Calu3 (cell line): ENCODE measurements at places on chromosomes 7 and 10. TPM values are rescaled to one million over a fixed set of nuclear protein-coding genes. Genes with fewer than 3 reads are reported as not detected.

CTAGE4 gene
- 20.0 and 20.7 TPM in 2 replicates for total RNA-seq

PAPOLB gene
- total RNA-seq, result 0.07 TPM in 1 of 2 replicates, not detected in the other

CYP2C19 gene
- 3.6 and 4.5 TPM in 2 replicates for total RNA-seq

NFKB2 gene
- total RNA-seq, result 64.7 and 72.9 TPM in 2 replicates

SPDYE2B gene
- total RNA-seq, result not detected in 2 replicates
